SJCRH30 (cell line): ENCODE measurements at places on chromosomes 6 and 20. TPM values are rescaled to one million over a fixed set of nuclear protein-coding genes. Genes with fewer than 3 reads are reported as not detected.

The PNLDC1 gene
- not detected in 2 replicates for total RNA-seq

The CCM2L gene
- 0.71 and 1.2 TPM in 2 replicates for total RNA-seq

The TRIM15 gene
- 0.08 and 0.28 TPM in 2 replicates for total RNA-seq

GRCh38 chr6:80922916-80923455 is 816.5 kb downstream of the BCKDHB start:
- DNase-seq = no peak

The ULBP1 gene
- 0.99 and 1.7 TPM in 2 replicates for total RNA-seq

DNA sequence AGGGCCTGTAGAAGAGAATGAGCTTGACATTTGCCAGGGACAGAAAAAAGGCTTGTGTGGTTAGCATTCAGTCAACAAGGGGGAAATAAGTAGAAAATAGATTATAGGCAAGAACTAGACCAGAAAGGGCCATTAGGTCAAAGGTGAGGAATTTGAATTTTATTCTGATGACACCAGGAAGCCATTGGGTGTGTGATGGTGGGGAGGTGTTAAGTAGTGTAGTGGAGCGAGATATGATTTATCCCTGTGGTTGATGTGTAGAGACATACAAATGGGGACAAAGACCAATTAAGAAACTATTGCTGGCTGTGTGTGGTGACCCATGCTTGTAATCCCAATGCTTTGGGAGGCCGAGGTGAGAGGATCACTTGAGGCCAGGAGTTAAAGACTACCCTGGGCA is 11.0 kb downstream of the DSTN start:
- DNase-seq = no peak

DNA sequence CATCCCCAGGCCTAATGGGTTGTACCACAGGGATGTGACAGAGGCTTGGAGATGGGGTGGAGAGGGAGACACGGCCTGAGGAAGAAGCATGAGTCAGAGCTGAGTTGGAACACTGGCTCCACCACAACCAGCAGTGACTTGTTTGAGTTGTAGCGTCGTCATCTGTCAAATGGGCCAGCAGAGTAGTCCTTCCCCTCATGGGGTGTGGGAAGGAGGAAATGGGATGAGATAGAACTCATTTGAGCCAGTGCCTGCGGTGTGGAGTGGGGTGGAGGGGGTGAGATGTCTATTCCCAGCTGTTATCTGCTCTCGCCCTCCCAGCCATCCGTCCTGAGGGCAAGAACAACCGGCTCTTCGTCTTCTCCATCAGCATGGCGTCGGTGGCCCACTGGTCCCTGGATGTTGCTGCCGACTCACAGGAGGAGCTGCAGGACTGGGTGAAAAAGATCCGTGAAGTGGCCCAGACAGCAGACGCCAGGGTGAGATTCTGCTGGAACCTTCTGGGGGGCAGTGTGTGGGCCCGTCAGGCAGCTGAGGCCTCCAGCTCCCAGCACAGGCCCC is 32.5 kb downstream of the PLCG1 start:
- no peak for DNase-seq

DNA sequence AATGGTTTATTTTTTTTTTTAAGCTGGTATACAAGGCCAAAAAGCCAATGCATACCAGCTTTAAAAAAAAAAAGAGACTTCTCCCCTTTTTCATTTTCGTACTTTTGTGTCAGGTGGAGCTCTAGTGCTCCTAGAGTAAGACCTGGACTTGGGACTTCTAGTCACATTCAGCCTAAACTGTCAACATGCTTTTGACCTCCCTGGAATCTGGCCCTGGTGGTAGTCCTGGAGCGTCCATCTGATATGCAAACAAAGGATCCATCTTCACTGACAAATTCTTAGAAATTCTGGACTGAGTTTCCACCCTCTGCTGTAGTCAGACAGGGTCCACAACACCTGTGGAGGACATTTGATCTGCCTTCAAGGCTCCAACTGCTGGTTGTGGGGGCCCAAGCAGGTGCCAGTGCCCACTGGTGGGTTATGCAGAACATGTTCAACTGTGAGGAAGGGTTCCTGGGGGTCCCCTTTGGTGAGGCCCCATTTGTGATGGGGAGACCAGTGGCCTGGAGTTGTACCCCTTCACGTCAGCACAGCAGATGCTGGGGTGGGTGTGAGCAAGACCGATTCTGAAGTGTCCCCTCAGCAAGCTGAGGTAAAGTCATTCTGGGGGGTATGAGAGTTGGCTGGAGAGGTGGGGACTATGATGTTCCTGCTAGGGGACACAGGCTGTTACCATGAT is 12.6 kb upstream of the PCMTD2 start:
- DNase-seq = no peak

The TCF21 gene
- total RNA-seq = not detected in 2 replicates

The CAGE1 gene
- total RNA-seq = 0.16 TPM in 1 of 2 replicates, not detected in the other

- no peak for DNase-seq
These were observed 146.6 kb upstream of the GLP1R start for GRCh38 chr6:38901802-38902522.

The TMEM244 gene
- not detected in 2 replicates for total RNA-seq

The YTHDF1 gene
- 83.2 and 84.4 TPM in 2 replicates for total RNA-seq

- DNase-seq = no peak
These were observed 31.4 kb downstream of the NCOA6 start for GRCh38 chr20:34794006-34794585.

The MAS1 gene
- 0.04 TPM in 1 of 2 replicates, not detected in the other for total RNA-seq

GRCh38 chr6:55088902-55089301 is 85.4 kb upstream of the HCRTR2 start:
- no peak for DNase-seq

The GID8 gene
- 109 and 117 TPM in 2 replicates for total RNA-seq

The HTR1B gene
- not detected in 2 replicates for total RNA-seq

The EFCAB8 gene
- 0.28 and 0.58 TPM in 2 replicates for total RNA-seq

The TAF8 gene
- 37.0 and 43.1 TPM in 2 replicates for total RNA-seq

DNA sequence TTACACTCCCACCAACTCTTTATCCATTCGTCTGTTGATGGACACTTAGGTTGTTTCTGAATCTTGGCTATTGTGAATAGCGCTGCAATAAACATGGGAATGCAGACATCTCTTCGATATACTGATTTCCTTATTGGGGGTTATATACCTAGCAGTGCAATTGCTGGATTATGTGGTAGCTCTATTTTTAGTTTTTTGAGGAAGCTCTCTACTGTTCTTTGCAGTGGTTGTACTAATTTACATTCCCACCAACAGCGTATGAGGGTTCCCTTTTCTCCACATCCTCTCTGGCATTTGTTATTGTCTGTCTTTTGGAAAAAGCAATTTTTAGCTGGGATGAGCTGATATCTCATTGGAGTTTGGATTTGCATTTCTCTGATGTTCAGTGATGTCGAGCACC is 4.6 kb upstream of the PFDN4 start:
- DNase-seq = no peak

The SPATS1 gene
- not detected in 2 replicates for total RNA-seq

DNA sequence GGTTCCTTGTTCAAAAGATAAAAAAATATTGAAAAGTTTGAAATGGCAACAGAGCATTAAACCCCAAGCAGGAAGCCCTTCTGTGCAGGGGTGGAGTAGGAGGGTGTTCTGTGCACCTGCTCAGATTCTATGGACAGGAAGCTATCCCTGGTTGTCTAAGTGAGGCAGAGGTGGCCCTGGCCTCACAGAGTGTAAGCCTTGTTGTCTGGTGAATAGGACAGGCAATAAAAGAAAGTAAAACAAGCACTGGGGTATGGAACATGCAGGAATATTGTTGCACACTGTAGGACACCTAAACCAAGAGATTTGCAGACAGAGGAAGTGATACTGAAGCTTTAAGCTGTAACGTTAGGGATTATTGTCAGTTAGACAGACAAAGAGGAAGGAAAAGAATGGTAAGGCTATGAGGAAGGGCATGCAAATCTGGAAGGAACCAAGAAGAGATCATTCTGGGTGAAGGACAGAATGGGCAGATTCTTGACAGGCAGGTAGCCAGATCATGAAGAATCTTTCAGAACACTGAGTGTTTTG is 66.8 kb downstream of the TBC1D7 start:
- no peak for DNase-seq

The TFAP2B gene
- 14.0 and 16.7 TPM in 2 replicates for total RNA-seq
